GM12878 (cell line): ENCODE measurements at places on chromosomes 1 and 21. TPM values are rescaled to one million over a fixed set of nuclear protein-coding genes. Genes with fewer than 3 reads are reported as not detected.

The MSH4 gene
- 0.08 and 0.15 TPM in 2 replicates for total RNA-seq

The CELA2B gene
- total RNA-seq: 0.27 TPM in 1 of 2 replicates, not detected in the other

The ARTN gene
- total RNA-seq: 1.8 and 2.9 TPM in 2 replicates

The XCL1 gene
- 8.8 and 10.4 TPM in 2 replicates for total RNA-seq

The ANKRD65 gene
- total RNA-seq: 0.96 and 1.2 TPM in 2 replicates

The NECTIN4 gene
- 4.0 and 5.6 TPM in 2 replicates for total RNA-seq

The RAVER2 gene
- total RNA-seq: 0.27 and 0.59 TPM in 2 replicates

The CAMSAP2 gene
- 16.7 and 17.2 TPM in 2 replicates for total RNA-seq

The ATP6V1G3 gene
- total RNA-seq: not detected in 2 replicates

The ELAVL4 gene
- total RNA-seq: not detected in 2 replicates

The SLC1A7 gene
- total RNA-seq: not detected in 2 replicates

The OR2L8 gene
- not detected in 2 replicates for total RNA-seq

- no peak for DNase-seq
Measured at GRCh38 chr1:171716616-171717015, 25.2 kb downstream of the VAMP4 start.

DNA sequence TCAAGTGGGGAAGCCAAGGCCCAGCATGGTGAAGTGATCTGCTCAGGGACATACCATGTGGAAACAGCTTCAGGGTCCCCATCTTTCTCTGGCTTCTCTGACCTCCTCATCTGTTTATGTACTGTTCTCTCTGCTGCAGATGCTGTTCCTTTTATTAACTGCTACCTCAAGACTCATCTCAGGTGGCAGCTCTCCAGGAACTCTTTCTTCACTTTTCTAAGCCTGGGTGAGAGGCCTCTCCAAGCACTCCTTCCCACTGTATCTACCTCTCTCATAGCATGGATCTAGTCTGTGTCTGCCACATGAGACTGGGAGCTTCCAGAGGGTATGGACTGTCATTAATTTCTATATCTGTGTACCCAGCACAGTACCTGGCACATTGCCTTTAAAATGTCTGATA, 73.4 kb upstream of the PPM1J start:
- no peak for DNase-seq

DNA sequence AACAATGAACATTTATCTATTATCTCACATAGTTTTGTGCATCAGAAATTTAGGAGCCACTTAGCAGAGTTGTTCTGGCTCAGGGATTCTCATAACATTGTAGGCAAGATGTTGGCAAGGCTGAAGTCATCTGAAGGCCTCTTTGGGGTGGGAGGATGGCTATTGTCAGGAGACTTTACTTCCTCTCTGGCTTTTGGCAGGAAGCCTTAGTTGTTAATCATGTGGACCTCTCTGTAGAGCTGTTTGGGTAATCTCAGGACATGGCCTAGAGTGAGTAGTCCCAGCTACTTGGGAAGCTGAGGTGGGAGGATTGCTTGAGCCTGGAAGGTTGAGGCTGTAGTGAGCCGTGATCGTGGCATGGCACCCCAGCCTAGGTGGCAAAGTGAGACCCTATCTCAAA, 40.2 kb downstream of the RASAL2 start:
- no peak for DNase-seq

- no peak for DNase-seq
Measured at GRCh38 chr1:60169206-60169605, 95.6 kb upstream of the C1orf87 start.

DNA sequence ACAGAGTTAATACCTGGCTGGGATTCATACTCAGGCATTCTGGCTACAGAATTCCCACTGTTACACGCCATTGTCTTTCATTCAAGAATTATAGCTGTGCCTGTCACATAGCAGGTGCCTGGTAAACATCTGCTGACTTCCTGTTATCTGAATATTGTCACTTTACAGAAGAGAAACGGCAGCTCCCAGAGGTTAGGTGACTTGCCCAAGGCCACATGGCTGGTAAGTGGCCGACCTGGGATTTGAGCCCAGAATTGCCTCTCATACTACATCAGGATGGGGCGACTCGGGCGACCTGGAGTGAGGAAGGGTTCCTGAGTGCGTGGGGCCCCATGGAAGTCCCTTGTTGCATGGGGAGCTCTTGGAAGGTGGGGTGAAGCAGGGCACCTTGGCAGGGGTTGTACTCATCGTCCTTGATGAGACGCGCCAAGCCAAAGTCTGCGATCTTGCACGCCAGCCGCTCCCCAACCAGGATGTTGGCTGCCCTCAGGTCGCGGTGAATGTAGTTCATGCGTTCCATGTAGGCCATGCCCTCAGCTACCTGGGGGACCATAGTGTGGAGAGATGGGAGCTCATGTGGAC, 10.2 kb upstream of the AHDC1 start:
- DNase-seq: no peak

DNA sequence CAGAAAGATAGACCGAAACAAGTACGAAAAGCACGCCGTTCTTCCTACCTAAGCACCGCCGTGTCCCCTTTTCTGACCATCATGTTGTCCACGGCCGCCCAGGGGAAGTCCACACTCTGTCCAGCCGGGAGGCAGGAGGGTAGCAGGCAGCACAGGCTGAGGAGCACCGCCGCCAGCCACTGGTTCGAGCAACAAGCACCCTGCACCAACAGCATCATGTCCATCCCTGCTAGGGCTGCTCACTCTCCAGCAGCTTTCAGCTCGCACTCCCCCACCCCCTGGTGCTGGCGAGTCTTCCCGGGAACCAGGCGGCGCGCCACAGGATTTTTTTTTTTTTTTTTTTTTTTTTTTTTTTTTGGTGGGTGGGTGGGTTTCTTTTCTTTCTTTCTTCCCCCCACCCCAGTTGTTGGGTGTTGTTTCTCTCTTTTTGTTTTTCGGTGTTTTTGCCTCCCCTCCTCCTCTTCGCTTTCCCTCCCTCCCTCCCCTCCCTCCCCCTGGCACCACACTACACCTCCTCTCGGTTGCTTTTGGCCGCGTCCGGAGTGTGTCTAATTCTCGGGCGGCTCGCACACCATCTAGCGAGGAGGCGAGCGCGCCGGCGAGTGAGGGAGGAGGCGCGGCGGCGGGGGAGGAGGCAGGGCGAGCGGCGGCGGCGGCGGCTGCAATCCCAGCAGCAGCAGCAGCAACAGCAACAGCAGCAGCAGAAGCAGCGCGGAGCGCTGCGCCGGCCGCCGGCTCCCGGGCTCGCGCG, at the start of gene NEGR1:
NEGR1 (minus strand) TSS at position 269 of the 751 bp plus-strand sequence.
- DNase-seq: no peak

DNA sequence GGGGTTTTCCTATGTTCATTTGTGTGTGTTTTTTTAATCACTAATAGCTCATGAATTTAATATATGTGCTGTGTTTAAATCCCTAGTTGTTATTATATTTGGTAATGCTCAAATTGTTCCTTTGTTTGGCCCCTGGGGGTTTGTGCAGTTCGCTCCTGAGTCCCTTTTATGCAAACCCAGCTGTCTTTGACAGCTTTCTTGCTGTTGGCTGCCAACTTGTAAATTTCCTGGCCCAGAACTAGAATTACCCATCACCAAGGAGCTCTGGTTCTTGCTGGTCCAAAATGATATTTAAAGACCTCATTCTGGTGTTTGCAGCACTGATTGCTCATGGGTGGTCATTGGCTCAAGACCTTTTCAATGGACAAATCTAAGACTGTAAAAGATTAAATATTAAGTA, 39.6 kb upstream of the PGBD5 start:
- no peak for DNase-seq

GRCh38 chr1:33348194-33348593, 27.3 kb upstream of the A3GALT2 start:
- no peak for DNase-seq

DNA sequence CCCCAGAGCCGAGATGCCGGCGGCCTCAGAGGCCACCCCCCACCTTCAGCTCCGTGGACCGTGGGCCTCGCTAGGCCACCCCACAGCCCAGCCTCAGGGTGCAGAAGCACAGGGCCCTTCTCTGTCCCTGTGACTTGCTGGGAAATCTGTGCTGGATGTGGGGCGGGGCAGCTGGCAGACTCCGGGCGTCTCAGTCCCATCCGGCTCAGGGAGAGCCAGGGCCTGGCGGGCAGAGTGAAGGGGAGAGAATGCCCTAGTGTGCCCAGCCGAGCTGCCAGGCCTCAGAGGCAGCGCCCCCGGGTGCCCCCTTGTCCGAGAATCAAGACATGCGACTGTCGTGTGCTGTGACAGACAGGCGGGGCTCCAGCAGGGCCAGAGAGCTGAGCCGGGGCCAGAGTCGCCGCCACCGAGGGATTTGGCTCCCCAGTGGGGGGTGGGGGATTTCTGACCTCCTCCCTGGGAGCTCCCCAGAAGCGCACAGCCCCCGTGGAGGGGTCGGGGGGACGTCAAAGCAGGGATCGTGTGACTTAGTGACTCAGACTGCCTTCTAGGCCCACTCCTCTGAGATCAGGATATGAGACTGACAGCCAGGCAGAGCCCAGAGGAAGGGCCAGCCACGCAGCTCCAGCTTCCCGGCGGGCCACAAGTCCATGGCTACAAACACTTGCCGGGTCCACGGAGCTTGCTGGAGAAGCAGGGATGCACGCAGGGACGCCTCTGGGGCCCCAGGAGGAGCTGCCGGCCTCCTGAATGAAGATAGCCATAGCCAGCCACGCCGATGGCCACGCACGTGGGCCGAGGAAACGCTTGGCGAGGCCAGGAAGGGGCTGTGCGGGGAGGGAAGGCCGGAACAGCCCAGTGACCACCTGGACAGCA, 11.9 kb downstream of the COL6A1 start:
- no peak for DNase-seq

GRCh38 chr1:159900086-159900680, at the start of gene CFAP45:
CFAP45 (minus strand) TSS chr1:159900165; CDS start chr1:159900098, 67 bp downstream.
- no peak for DNase-seq

GRCh38 chr1:58893257-58893869, 109.5 kb upstream of the JUN start:
- DNase-seq: no peak

DNA sequence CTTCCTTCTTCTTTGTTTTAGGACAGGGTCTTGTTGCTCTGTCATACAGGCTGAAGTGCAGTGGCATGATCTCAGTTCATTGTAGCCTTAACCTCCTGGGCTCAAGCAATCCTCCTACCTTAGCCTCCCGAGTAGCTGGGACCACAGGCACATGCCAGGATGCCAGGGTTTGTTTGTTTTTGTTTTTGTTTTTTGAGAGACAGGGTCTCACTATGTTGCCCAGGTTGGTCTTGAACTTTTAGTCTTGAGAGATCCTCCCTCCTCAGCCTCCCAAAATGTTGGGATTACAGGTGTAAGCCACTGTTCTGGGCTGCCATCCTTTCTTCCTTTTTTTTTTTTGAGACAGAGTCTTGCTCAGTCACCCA, 56.5 kb upstream of the SLC45A1 start:
- DNase-seq: no peak

DNA sequence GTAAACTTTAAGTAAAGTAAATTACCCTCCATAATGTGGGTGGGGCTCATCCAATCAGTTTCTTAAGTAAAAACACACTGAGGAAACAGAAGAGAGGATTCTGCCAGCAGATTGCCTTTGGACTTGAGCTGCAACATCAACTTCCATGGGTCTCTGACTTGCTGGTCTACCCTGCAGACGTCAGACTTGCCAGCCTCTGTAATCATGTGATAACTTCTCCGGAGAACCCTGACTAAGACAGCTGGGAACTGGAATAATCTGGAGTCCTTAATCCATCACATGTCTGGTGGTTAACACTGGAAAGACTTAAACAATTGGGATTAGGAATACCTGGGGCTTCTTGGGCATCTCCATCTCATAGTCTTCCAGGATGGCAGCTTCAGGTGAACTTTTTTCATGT, 13.2 kb upstream of the CEP350 start:
- DNase-seq: no peak

GRCh38 chr1:143652744-143653428, 318.9 kb downstream of the FAM72C start:
- DNase-seq: no peak

GRCh38 chr1:38891753-38892152, 10.4 kb upstream of the GJA9 start:
- DNase-seq: no peak

DNA sequence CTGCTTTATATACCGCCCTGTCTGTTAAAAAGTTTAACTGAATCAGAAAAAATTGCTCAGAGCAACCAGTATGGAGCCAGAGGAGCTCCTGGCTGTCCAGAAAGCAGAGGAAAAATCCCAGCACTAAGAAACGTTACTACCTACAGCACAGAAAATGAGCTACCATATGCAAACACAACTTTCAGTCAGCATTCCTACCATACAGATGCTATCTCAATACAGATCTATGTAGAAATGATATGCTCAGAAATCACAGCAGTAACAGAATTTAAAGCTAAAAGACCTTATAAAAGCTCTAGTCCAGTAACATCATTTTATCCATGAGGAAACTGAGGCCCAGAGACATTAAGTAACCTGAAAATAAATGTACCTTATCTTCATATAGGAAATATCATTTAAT, 38.7 kb downstream of the PCNX2 start:
- DNase-seq: no peak

DNA sequence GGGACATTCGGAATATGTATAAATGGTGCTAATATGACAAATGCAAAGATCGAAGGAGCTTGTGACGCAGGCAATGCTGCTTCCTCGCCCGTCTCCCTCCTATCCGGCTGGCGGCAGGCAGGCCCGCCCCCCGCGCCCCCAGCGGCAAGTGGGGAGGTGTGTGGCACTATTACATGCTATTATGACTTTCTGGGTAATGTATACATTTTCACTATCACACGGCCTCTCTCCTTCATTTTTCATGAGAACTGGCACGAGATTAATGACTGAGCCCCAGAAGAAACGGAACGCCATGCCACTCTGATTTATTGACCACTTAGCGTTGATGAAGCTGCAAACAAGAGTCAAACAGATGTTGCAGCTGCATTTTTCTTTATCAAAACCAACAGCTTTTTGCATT, 138.9 kb upstream of the VAMP3 start:
- no peak for DNase-seq

DNA sequence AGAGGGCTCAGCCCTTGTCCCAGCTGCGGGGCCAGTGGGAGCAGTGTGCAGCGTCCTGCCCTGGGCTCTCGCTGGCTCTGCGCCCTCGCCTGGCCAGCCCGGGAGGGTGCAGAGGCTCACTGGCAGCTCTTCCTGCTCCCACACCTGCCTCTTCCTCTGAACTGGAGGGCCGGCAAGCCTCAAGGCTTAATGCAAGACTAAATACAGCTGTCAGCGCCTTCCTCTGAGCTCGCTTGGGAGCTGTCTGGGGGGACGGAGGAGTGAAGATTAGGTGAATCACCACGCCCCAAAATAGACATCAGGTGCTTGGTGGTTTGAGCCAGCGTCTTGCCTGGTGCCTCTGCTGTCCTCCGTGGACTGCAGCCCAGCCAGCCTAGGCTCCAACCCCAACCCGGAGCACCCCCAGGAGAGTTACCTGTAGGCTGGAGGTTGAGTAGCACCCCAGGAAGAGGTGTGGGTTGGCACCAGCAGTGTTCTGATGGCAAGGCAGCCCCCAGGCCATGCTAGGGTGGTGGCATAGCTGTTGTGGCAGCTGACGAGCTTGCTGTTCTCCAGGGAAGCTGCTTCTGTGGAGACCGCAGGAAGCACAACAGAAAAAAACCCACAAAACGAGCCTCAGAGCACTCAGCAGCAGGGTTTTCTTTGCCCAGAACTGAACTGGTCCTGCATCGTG, 36.9 kb downstream of the UMODL1 start:
- DNase-seq: no peak

GRCh38 chr1:107609808-107610207, 355.2 kb downstream of the VAV3 start:
- no peak for DNase-seq

- DNase-seq: no peak
Measured at GRCh38 chr1:229019663-229020271, 251.1 kb upstream of the RAB4A start.

- DNase-seq: no peak
Measured at GRCh38 chr1:28744184-28744583, 7.4 kb downstream of the YTHDF2 start.

GRCh38 chr1:18667333-18667732, 36.7 kb downstream of the PAX7 start:
- DNase-seq: no peak
